Activated CD8-positive, alpha-beta memory T cell treated with anti-CD3 and anti-CD28 coated beads for 48 hours (primary cell): ENCODE measurements at places on chromosomes 6 and 20.

DNA sequence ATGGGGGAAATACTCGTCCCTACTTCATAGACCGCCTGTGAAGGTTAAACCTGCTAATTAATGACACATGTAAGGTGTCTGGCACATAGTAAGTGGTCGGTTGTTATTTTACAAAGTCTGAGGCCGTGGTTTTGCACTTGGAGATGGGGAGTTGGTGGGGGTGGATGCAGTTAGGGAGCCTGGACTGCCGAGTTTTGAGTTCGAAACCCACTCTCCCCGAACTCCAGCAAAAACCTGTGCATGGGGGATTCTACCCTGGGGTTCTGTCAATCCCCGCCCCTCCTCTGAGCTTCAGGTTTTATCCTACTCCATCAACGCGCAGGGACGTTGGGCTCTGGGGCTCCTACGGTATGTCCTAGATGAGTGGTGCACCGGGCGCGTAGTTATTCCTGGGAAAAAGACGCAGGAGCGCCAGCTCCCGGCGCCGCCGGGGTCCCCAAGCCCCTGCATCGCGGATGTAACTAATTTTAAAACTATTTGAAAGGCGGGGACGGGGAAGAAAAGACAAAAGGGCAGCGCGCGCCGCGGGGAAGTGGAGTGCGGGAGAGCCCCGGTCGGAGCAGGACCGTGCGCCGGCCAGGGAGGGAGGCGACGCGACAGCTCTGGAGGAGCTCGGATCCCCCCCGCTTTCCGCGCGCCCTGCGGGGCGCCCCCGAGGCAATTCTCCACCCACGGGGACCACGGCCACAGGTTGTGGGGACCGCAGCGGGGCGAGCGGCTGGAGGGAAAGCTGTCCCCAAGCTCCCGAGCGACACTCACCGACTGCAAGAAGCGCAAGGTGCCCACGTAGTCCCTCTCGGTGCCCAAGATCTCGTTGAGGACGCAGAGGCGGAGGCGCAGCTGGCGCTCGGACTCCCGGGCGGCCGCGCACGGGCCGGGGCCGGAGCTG lies 672 bp downstream of the PREX1 start:
- no peak for DNase-seq

- no peak for DNase-seq
Observed at GRCh38 chr6:6631534-6632276, 43.2 kb downstream of the LY86 start.

- no peak for DNase-seq
Observed at GRCh38 chr20:49149281-49150045, 38.7 kb downstream of the STAU1 start.

DNA sequence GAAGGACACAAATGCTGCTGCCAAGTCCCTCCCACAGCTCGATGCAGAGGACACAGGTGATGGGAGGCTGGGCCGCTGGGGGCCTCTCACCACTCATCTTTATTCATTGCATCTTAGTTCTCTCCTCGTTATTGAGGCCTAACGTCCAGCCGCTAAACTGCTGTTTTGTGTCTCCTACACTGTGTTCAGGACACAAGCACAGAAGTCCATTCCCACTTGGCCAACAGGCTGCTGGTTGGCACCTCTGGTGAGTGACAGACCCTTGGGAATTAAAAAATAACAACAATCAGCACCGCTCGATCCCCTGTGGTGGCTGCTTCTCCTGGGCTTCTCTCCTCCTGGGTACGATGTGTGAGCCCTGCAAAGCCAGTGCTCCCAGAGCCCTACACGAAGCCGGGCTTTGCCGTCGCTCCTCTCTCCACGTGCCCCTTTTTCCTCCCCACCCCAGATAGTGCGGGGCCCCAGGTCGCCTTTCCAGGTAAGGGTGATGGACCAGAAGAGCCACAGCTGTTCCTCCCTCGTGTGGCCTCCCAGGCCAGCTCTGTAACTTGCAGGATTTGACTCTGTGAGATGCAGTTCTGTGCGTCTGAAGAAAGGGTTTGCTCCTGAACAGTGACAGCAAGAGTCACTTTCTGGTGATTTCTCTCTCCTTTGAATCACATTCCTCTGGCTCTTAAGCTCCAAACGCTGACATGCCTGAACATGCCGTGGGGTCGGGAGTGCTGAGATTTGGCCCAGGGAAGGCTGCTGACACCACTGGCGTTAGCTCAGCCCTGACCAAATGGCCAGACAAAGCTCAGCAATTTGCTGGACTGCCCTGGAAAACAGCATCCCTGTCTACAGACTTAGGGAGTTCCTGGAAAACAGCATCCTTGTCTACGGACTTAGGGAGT lies 59.3 kb downstream of the DLL1 start:
- no peak for DNase-seq

DNA sequence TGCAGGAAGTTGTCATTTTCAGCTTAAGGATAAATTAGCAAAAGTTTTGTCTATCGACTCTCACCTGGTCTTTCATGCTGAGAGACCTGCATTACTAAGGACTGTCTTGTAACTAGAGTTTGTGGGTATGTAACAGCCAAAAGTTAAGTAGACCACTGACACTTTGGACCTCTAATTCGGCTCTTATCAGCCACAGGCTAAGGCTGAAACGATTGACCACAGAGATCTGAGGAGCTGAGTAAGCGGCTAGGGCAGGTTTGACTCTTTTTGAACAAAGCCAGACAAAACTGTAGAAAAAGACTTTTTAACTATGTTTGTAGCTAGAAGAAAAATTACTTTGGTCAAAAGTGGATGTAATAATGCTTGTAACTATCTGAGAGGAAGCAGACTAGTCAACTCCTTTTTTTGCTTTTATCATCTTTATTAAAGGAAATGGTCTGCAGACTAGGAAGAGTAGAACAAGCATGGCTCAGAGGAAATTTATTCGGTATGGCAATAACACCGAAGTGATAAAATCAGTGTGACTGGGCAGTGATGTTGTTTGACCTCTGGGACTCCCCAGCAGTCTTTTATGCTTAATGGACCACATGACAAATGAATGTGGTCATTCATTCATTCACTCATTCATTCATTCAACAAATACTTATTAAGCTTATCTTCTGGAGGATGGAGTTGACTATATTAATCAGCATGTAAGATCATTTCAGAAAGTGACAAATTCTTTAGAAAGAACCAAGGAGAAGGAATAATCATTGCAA lies 725.0 kb upstream of the HS3ST5 start:
- DNase-seq, result no peak

- DNase-seq, result no peak
Observed at GRCh38 chr6:28953585-28954258, 29.9 kb upstream of the TRIM27 start.

DNA sequence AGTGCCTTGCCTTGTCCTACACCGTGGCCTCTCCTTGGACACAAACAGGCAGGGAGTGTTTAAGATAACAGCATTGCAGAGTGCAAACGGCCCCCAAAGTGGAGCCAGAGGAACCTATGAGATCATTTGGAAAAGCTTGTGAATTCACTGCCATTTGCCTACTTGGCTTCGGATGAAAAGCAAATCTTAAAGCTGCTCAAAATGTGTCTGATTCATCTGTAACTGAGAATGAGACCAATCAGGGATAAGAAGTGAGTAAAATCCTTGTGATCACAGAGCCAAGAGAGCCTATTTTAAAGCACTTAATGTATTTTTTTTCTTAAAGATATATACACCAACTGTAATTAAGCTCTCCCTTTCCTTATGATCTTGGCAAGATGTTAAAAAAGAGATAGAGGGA lies 65.7 kb upstream of the BACH2 start:
- DNase-seq, result no peak

GRCh38 chr6:108119769-108120141 lies 45.2 kb upstream of the OSTM1 start:
- DNase-seq, result no peak

GRCh38 chr20:64193058-64193457 lies 28.8 kb downstream of the MYT1 start:
- no peak for DNase-seq

DNA sequence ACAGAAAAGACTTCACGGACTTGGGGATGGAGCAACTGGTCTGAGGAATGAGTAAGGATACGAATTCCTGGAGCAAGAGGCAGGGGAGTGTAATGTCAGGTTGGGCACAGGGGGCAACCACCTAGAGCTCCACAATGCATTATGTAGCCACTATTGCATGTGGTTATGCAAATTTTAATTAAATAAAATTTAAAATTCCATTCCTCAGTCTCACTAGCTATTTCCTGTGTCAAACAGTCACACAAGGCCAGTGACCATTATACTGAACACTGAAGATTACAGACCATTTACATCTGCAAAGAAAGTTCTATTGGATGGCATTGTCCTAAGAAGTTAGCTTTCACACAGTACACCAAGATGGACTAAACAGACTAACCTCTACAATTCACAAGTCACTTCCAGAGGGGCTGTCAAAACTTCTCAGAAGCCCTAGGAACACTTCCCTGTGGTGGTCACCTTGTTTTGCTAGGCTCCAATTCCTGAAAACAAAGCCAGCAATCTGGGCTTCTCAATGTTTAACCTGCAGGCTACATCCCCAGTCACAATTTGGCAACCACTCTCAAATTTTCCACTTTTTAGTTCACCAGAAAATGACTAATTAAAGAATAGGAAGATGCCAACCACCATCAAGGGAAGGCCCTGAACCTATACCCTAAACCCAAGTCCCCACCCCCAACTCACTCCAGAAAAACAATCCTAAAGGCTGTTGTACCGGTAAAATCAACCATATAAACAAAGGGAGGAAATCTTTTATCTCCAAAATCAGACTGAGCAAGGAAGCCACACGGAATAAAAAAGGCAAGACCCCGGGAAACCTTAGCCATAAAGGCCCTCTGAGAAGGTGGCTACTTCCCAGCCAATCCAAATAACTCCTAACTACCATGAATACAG lies 34.2 kb upstream of the C20orf203 start:
- DNase-seq, result no peak

DNA sequence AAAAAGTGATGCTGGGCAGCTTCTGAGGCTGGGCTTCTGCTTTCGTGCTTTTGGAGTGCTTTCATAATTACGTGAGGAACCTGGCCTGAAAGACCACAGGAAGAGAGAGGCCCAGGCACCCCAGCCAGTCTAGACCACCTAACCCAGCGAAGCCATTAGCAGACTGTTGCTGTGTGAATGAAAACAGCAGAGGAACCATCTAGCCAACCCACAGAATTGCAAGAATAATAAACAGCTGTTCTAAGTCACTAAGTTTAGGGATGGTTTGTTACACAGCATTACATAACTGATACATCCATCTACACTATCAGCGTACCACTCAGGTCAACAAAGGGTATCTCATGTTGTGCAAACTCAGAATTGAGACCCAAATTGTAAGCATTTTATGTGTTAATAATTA lies 34.5 kb downstream of the FGD2 start:
- no peak for DNase-seq

GRCh38 chr6:22078288-22078687 lies 218.5 kb downstream of the PRL start:
- DNase-seq, result no peak

GRCh38 chr6:41984623-41985022 lies 43.0 kb upstream of the CCND3 start:
- DNase-seq, result no peak

DNA sequence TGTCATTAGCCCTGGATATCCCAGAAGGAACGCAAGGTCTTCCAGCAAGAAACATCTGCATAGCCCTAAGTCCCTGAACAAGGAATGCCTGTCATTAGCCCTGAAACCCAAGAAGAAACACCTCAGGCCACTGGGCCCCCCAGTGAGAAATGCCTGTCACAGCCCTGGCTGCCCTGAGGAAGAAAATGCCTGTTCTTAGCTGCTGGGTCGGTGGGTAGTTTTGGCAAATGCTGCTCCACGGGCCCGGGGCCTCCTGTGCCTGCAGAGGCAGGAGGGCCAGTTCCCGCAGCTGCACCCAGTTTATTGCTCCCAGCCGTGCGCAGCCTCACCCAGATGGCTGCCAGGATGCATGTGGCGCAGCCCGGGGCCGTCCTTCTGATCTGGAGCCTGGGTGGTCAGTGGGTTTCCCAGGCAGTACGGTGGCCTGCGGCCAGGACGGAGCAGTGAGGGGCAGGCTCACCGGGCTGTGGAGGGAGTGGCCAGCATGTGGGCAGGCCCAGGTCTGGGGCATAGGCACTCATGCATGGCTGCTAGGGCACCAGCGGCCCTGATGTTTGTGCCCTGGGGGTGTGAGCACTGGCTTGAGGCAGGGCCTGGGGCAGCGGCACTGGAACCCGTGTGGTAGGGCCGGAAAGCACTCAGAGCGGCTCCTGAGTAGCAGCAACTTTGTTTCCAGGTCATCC lies 219.0 kb downstream of the ERMARD start:
- no peak for DNase-seq

DNA sequence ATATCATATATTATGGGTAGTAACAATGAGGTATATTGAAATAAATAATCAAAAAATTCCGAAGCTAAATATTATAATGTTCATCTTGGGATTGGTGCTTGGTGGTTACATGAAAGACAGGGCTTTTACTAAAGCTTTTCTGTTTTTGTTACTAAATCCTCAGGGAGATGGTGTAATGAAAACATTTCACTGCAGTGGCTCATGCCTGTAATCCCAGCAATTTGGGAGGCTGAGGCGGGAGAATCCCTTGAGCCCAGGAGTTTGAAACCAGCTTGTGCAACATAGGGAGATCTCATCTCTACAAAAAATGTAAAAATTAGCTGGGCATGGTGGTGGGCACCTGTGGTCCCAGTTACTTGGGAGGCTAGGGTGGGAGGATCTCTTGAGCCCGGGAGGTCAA lies 42.9 kb downstream of the AFG1L start:
- no peak for DNase-seq

GRCh38 chr20:17896193-17896723 lies 72.3 kb downstream of the SNX5 start:
- no peak for DNase-seq

DNA sequence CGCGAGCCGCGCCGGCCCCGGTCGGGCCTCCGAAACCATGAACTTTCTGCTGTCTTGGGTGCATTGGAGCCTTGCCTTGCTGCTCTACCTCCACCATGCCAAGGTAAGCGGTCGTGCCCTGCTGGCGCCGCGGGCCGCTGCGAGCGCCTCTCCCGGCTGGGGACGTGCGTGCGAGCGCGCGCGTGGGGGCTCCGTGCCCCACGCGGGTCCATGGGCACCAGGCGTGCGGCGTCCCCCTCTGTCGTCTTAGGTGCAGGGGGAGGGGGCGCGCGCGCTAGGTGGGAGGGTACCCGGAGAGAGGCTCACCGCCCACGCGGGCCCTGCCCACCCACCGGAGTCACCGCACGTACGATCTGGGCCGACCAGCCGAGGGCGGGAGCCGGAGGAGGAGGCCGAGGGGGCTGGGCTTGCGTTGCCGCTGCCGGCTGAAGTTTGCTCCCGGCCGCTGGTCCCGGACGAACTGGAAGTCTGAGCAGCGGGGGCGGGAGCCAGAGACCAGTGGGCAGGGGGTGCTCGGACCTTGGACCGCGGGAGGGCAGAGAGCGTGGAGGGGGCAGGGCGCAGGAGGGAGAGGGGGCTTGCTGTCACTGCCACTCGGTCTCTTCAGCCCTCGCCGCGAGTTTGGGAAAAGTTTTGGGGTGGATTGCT lies 1.3 kb downstream of the VEGFA start:
- DNase-seq, result peak; percentile 32
